ENCODE measurements at places on chromosomes 13 and 19. TPM values are rescaled to one million over a fixed set of nuclear protein-coding genes. Genes with fewer than 3 reads are reported as not detected.
A peak's percentile ranks its signal among the peaks of the same experiment; 100 is the strongest.

DNA sequence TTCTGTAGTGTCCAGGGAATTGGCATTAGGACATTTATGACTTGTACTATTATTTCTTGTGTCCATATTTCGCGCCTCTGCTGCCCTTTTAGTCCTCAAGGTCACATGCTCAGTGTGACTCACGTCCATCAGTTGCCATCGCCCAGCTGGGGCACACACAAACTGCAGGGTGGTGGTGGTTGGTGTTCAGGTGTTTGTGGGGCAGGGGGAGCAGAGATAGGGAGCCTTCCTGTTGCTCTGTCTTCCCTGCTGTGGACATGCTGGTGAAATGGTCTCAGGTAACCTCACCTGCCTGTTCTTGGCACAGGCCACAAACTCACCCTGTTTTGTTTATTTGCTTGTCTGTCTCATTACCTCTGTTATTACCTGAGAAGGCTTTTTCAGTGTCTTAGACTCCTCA, 22.4 kb downstream of the PRR12 start:
- no peak overlapping the region for H3K27ac ChIP-seq
- H3K36me3 ChIP-seq: peaks cover 72% of the 10 kb centered on the region
- no peak overlapping the region for H3K4me3 ChIP-seq
- DNase-seq: no peak
- no peaks in the 10 kb centered on the region for H3K27me3 ChIP-seq

DNA sequence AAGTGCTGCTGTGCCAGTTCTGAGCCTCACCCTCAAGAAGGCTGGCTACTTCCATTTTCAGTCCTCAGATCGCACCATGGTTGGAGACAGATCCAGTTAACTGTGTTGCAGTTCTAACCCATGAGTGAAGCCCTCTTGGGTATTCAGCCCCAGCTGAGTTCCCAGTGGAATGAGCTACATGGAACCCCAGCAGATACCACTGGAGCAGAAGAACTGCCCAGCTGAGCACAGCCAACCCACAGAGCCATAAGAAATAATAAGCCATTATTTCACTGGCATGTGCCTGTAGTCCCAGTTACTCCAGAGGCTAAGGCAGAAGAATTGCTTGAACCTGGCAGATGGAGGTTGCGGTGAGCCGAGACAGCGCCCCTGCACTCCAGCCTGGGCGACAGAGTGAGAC, 59.9 kb downstream of the LATS2 start:
- no peak overlapping the region for H3K4me3 ChIP-seq
- no peaks in the 10 kb centered on the region for H3K27me3 ChIP-seq
- H3K36me3 ChIP-seq: peaks cover 7% of the 10 kb centered on the region
- H3K4me1 ChIP-seq: peaks cover 49% of the 10 kb centered on the region

GRCh38 chr19:1355568-1356507, 27.9 kb upstream of the NDUFS7 start:
- peak overlapping the region; percentile 91 for H3K4me3 ChIP-seq
- no peak for DNase-seq
- H3K36me3 ChIP-seq: peaks cover 39% of the 10 kb centered on the region
- no peaks in the 10 kb centered on the region for H3K27me3 ChIP-seq
- peak overlapping the region; percentile 97 for H3K27ac ChIP-seq
- H3K4me1 ChIP-seq: peaks cover 37% of the 10 kb centered on the region

DNA sequence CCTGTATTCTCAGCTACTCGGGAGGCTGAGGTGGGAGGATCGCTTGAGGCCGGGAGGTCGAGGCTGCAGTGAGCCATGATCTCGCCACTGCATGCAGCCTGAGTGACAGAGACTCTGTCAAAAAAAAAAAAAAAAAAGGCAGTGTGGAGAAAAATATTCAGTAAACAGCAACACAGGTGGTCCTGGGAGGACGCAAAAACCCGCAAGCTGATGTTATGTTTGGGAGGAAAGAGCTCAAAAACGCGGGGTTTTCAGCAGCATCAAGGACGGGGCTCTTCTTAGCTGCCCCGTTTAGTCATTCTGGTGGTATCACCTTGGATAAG, 599 bp upstream of the ZNF784 start:
- peak overlapping the region; percentile 69 for H3K4me3 ChIP-seq
- DNase-seq: no peak
- H3K27me3 ChIP-seq: no peaks in the 10 kb centered on the region
- peak overlapping the region; percentile 95 for H3K27ac ChIP-seq
- H3K36me3 ChIP-seq: peaks cover 10% of the 10 kb centered on the region

GRCh38 chr19:39158646-39159260, 33.2 kb downstream of the PAK4 start:
- H3K36me3 ChIP-seq: no peaks in the 10 kb centered on the region
- no peak overlapping the region for H3K4me3 ChIP-seq
- no peaks in the 10 kb centered on the region for H3K27me3 ChIP-seq
- DNase-seq: no peak
- peaks cover 39% of the 10 kb centered on the region for H3K4me1 ChIP-seq

GRCh38 chr19:12994701-12995595, at the start of gene NFIX:
TSS of gene NFIX (plus strand) at chr19:12995475. CDS start at chr19:12995838, 363 bp downstream.
- no peaks in the 10 kb centered on the region for H3K27me3 ChIP-seq
- peaks cover 39% of the 10 kb centered on the region for H3K4me1 ChIP-seq
- H3K27ac ChIP-seq: peak within 1 kb of the TSS; percentile 89
- H3K36me3 ChIP-seq: peaks cover 14% of the 10 kb centered on the region

DNA sequence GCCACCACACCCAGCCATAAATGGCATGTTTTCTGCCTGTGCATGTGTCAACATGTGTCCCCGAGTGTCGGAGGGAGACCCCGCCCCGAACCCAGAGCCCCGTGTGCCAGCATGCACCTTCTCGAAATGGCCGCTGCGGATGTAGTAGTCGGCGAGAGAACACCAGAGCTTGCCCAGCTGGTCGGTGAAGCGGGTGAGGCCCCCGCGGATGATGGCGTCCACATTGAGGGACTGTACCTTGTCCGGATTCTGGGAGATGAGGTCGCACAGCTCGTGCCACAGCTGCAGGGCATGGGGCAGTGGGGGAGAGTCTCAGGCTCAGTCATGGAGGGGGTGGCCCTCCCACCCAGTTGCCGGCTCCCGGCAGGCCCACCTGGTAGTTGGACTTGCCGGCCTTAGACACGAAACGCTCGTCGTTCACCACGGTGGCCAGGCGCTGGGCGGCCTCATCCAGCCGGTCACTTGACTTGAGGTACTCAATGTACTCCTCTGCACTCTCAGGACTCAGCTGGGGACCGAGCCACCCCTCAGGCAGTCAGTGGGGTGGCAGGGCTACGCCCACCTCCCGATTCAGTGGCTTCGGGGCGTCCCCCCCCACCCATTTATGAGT, 3.5 kb downstream of the XAB2 start:
- H3K27ac ChIP-seq: no peak overlapping the region
- peaks cover 61% of the 10 kb centered on the region for H3K36me3 ChIP-seq
- peaks cover 33% of the 10 kb centered on the region for H3K4me1 ChIP-seq
- H3K4me3 ChIP-seq: no peak overlapping the region
- DNase-seq: no peak
- H3K27me3 ChIP-seq: no peaks in the 10 kb centered on the region

DNA sequence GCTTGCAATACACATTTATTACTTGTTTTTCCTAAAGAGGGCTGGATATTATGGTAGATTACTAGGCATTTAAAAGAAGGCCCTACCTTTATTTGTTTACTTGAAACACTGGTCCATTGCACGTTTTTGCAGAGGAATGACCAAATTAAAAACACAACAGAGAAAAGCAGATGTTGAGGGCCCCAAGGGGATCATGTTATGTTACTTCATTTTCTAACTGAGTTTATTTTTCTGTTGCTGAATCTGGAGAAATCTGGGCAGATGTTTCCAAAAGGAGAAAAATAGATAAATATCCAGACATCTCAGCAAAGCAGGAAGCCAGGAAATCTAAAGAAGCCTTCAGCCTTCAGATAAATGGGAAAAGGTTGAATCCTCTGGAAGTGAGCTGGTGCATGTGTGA, 353.0 kb downstream of the NDFIP2 start:
- H3K4me3 ChIP-seq: no peak overlapping the region
- no peaks in the 10 kb centered on the region for H3K36me3 ChIP-seq
- no peak for DNase-seq
- H3K27me3 ChIP-seq: no peaks in the 10 kb centered on the region

GRCh38 chr19:9061879-9062278, 25.0 kb upstream of the OR1M1 start:
- H3K27ac ChIP-seq: no peak overlapping the region
- H3K4me1 ChIP-seq: no peaks in the 10 kb centered on the region
- peaks cover 5% of the 10 kb centered on the region for H3K27me3 ChIP-seq
- DNase-seq: no peak
- no peak overlapping the region for H3K4me3 ChIP-seq

DNA sequence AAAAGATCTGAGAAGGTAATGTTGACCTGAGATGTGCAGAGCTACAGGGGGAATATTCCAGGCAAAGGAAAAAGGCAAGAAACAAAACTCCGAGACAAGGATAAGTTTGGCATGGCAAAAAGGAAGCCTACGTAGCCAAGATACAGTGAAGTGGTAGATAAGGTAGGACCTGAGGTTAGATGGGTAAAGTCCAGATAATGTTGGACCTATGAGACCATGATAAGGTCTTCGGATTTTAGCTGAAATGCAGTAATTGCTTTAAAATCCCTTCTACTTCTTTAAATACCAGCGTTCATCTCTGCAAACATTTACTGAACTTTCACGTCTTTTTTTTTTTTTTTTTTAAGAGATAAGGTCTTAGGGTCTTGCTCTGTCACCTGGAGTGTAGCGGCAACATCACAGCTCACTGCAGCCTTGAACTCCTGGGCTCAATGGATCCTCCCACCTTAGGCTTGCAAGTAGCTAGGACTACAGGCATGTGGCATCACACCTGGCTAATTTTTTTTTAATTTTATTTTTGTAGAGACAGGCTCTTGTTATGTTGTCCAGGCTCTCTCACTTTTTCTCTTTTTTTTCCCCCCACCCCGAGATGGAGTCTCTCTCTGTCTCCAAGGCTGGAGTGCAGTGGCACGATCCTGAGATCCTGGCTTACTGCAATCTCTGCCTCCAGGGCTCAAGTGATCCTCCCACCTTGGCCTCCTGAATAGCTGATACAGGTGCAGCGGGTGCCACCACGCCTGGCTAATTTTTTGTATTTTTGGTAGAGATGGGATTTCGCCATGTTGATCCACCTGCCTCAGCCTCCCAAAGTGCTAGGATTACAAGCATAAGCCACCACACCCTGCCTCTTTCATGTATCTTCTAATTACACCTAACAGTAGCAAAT, 4.2 kb upstream of the WBP4 start:
- H3K27me3 ChIP-seq: no peaks in the 10 kb centered on the region
- peaks cover 95% of the 10 kb centered on the region for H3K4me1 ChIP-seq
- peak overlapping the region; percentile 79 for H3K4me3 ChIP-seq
- H3K27ac ChIP-seq: peak overlapping the region; percentile 98

The C13orf46 gene
- total RNA-seq: 0.33 TPM

The FXYD3 gene
- 1.1 TPM for total RNA-seq

The ERICH6B gene
- total RNA-seq: not detected

The SIAH3 gene
- not detected for total RNA-seq

The SHISA7 gene
- not detected for total RNA-seq

The TMEM59L gene
- 1.5 TPM for total RNA-seq

The P2RY11 gene
- total RNA-seq: 4.1 TPM

The ZNF177 gene
- 3.5 TPM for total RNA-seq

The GMIP gene
- total RNA-seq: 3.0 TPM

The TPP2 gene
- total RNA-seq: 29.0 TPM

The KLK14 gene
- total RNA-seq: 1.6 TPM

All from left ventricle myocardium inferior (tissue), 1 donor.